ENCODE measurements at places on chromosomes 13 and 19.

DNA sequence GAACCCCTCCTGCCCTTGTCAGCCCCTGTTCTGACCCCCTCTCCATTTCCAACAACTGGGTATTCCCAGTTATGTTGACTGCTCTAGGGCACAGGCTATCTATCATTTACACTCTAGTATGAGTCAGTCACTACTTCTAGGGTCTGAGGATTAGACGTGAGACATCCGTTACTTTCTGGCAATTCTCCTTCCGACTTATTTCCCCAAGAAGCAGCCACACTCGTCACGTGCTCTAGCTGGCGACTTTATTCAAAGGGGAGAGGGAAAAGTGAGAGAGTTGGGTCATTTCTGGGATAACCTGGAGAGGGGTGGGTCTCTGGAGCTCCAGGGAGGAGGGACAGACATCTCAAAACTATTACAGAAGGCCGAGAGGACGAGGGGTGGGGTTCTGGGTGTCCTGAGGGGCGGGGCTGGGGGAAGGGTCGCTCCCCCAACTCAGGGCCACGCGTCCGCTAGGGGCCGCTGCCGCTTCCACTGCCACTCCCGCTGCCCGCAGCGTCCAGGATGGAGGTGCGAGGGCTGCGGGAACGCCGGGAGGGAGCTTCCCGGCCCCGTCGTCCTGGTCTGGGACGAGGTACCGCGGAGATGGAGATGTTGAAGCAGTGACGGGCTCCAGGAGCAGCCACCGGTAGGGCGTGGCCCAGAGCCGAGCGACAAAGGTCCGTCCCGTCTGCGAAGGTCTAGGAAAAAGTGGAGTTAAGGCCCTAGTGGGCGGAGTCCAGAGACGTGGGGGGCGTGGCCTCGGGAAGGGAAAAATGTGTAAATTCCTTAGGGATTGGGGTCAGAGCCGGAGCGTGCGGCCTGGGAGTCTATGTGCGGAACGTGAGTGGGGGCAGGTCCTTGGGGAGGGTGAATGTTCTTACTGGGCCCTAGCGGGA lies 8.9 kb downstream of the RTBDN start:
- DNase-seq: no peak

DNA sequence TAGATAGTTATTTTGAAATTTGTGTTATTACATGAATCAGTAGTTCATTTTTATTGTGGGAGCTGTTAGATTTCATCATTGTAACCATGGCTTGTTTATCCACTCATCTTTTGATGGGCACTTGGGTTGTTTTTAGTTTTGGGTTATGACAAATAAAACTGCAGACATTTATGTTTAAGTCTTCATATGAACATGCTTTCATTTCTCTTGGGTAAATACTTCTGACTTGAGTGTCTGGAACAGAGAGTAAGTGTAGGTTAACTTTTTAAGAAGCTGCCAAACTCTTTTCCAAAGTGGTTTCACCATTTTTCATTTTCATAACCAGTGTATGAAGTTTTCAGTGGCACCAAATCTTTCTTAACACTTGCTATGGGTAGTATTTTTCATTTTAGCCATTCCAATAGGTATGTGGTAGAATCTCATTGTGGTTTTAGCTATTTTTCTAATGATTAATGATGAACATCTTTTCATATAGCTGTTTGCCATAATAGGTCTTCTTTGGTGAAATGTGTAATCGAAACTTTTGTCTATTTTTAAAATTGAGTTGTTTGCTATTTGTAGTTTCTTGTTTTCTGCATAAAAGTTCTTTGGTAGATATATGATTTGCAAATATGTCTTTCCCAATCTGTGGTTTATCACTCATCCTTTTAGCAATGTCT lies 17.9 kb downstream of the SLAIN1 start:
- no peak for DNase-seq

DNA sequence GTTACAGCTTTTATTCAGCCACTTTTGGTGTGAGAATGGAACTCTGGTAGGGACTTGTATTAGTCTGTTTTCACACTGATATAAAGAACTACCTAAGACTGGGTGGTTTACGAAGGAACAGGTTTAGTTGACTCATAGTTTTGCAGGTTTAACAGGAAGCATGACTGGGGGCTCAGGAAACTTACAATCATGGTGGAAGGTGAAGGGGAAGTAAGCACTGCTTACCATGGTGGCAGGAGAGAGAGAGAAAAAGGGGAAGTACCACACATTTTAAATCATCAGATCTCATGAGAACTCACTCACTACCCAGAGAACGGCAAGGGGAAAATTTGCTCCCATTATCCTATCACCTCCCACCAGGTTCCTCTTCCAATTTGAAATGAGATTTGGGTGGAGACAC lies 942.2 kb downstream of the PCDH17 start:
- no peak for DNase-seq

GRCh38 chr13:70408865-70409264 lies 300.6 kb upstream of the KLHL1 start:
- no peak for DNase-seq

- no peak for DNase-seq
Measured at GRCh38 chr19:33507021-33507956, 14.3 kb downstream of the PEPD start.

- DNase-seq: no peak
Measured at GRCh38 chr13:99932912-99933311, 38.7 kb downstream of the ZIC5 start.

DNA sequence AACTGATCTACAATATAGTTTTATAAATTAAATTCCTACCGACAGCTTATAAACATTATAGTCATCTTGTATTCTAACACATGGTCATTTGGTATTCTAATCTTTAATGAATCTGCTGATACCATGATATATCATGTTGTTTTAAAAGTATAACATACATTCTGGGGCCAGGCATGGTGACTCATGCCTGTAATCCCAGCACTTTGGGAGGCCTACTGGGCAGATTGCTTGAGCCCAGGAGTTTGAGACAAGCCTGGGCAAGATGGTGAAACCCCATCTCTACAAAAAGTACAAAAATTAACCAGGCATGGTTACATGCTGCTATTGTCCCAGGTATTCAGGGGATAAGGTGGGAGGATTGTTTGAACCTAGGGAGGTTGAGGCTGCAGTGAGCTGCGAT lies 3.1 kb downstream of the ZNF383 start:
- DNase-seq: no peak

GRCh38 chr13:25943658-25944057 lies 108.2 kb downstream of the SHISA2 start:
- no peak for DNase-seq

GRCh38 chr19:2820112-2820702 lies 539 bp downstream of the ZNF554 start:
- no peak for DNase-seq

DNA sequence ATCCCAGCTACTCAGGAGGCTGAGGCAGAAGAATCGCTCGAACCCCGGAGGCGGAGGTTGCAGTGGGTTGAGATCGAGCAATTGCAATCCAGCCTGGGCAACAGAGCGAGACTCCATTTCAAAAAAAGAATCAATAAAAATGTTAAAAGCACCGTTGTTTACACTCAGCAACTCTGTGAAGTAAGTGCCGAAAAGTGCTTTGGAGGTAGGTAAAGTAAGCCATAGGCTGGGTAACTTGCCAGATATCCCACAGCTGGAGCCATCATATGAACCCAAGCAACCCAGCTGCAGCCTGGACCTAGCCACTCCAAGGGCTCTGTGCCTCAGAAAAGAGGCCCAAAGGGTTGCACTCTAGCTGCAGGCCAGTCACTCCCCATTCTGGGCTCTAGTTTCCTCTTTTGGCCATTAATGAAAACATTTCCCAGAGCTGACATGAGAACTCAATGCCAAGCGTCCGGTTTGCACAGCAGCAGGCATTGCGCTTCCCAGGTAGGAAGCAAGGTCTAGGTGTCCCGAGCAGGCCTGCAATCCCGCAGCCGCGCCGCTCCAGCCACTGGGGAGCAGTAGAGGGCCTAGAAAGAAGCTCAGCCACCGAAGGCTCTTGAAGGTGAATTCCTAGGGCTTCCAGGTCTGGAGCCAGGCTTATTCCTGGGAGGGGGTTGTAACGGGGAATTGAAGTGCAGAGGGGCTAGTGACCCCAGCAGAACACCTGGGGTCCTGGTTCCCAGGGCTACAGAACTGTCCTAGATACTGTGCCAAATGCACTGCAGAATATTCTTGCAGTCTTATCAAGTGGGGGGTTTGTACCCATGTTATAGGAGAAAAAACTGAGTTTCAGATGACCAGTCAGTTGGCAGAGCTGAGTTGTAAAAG lies 4.1 kb upstream of the CD79A start:
- peak; percentile 76 for DNase-seq

DNA sequence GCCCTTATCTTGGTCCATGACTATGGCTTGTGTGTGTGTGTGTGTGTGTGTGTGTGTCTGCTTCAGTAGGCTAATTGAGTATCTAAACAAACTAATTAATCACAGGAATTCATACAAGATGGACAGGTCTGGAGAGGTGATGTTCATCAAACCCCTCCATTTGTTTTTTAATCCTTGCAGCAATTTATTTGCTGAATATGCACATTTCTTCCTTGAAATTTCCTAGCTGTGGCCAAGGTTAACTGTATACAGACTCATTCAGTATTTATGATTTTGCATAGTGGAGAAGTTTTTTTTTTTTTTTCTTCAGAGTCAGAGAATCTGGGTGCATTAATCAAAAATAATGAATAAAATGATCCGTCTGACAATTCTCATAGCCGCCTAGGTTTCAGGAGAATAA lies 74.7 kb upstream of the TSHZ3 start:
- no peak for DNase-seq

DNA sequence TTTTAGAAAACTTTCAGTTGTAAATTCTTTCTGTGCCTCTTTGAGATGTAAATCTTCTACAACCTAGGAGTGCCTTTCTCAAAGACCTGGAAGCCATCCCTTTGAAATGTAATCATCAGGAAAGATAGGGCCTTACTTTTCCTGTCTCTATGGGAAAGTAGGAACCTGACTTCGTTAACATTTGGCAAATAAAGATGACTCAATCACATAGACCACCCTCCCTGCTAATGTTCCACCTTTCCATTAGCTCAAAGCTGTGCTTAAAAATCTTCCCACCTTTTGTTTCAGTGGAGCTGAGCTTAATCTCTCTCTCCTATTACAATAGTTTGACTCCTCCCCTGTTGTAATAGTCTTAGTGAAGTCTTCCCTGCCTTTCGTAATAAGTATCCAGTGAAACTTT lies 247.7 kb downstream of the OLFM4 start:
- no peak for DNase-seq

- no peak for DNase-seq
Measured at GRCh38 chr13:69458013-69458412, 649.6 kb upstream of the ATXN8OS start.

GRCh38 chr19:39916236-39916635 lies 18.2 kb downstream of the FCGBP start:
- DNase-seq: no peak

DNA sequence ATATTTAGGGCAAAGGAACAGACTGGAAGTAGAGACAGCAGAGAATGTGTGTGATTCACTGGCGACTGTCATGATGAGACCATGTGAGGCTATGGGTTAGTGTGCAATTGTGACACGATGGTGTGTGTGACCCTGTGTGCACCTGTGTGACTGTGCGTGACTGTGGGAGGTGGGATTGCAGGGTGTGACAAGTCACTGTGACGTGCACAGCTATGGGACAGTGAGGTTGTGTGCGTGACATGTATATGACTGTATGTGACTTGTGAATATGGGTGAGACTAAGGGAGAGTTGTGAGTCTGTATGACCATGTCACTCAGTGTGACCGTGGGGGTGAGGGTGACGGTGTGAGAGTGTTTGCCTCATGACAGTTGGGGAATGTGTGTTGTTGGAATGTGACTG lies 3.4 kb upstream of the GIPR start:
- DNase-seq: no peak

DNA sequence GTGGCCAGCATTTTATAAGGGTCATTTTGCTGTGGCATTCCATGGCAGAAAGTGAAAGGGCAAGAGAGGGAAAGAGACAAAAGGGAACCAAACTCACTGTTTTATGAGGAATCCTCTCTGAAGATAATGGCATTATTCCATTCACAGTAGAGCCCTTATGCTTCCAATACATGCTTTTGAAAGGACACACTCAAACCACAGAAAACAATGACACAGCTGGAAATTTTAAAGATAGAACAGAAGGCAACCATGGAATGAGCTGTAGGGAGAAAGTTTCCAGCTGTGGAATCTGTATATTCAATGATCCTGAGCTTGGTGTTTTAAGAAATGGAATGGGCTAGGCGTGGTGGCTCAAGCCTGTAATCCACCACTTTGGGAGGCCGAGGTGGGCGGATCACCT lies 677.4 kb downstream of the SLITRK1 start:
- DNase-seq: no peak

DNA sequence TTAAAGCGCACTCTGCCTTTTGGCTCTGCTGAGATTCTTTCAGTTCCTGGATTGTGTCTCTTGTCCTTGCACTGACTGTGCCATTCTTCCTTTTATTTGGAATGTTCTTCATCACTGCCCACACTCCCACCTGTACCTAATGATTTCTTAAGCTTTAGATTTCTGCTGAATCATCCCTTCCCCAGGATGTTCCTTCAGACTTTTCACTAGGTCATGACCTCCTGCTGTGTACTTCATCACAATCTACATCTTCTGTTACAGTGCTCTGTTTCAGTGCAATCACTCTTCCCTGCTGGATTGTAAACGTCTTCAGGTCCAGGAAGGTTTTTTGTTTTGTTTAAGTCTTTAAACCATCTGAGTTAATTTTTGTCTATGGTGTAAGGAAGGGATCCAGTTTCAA lies 281.0 kb downstream of the ATP8A2 start:
- DNase-seq: no peak

DNA sequence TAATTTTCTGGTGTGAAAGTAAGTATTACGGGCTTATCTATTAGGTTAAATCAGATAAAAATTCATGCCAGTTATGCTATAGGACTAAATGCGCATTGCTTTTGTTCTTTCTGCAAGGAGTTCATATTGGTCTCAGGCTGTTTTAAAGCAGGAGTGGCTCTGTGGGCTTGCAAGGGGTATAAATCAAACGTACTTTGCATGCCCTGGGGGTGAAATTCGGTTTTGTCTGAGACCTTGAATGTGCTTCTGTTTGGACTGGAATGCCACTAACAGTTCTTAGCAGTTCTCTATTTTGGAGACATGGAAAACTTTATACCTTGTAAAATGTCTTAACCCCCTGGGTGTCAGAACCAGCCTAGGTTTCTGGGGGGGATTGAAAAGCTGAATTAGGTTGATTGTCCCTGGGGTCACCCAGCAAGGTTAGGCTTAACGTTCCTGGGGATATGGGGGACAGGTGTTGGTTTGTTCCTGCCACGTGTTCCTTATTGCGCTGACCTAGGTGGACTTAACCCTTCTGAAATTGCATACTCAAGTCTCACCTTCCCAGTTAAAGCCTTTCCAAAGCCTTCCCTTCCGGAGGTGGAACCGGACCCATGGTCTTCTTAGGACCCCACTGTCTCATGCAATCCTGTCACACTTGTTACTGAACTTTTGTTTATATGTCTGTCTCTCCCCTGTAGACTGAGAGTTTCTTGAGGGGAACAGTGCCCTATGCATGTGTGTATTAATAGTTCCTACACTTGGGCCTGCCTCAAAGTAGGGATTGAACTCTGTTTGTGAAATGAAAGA lies 182.2 kb downstream of the LMO7 start:
- DNase-seq: no peak

DNA sequence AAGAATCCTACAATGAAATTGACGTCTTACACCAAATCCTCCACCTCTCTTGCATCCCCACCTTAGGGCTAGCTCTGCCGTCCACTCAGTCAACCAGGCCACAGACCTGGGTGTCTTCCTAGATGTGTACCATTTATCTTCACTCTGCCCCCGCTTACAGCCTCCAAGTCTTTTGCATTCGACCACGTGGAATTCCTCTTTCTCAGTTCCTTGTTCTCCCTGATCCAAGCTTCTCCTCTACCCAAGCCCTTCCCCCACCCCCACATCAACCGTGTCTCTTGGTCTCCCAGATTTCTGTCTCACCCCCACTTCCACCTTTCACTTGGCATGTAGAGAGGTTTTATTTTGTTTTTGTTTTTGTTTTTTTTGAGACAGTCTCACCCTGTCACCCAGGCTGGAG lies 1.2 kb upstream of the DMWD start:
- no peak for DNase-seq

All from LoVo (cell line).